ENCODE measurements at places on chromosomes 7 and 10.

DNA sequence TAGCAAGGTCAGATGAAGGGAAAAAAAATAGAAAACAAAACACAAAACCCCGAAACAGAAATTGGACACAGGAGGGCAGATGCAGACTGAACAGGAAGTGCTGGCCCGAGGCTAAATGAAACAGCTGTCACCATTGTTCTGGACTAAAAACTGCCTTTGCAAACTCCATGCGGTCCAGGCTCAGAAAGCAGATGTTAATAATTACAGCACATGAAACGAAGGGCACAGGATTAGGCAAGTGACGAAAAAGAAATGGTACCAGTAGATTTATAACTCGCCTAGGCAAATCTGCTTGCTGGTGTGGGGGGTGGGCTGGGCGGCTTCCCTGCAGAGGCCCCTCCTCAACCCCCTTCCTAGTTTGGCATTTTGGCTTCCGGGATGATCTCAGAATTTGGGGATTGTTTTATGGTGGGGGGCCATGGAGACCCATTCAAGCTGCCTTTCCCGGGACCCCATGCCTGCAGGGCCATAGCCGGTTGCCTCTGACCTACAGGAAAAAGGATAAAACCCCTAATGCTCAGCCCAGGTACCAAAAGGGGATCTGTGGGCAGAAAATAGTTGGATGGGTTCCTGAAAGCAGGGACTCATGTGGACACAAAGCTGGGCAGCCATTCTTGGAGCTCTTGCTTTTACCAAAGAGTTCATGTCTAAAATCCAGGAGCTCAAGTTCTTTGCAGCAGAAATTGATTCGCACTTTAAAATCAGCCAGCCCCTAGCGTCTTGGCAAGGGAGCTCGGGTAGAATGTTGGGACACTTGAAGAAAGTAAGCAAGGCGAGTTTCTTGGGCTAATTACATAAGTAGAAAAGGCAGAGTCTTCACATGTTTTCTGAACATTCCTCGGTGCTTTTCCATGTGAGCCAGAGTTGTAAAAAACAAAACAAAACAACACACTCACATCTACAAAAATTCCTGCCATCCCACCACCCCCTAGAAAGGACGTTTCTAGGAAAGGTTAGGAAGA is 39.0 kb upstream of the EMX2 start:
- DNase-seq: no peak

- DNase-seq: no peak
These were observed 31.1 kb downstream of the CAMK2G start for GRCh38 chr10:73843261-73843660.

GRCh38 chr10:130357226-130357625 is 221.0 kb downstream of the GLRX3 start:
- no peak for DNase-seq

DNA sequence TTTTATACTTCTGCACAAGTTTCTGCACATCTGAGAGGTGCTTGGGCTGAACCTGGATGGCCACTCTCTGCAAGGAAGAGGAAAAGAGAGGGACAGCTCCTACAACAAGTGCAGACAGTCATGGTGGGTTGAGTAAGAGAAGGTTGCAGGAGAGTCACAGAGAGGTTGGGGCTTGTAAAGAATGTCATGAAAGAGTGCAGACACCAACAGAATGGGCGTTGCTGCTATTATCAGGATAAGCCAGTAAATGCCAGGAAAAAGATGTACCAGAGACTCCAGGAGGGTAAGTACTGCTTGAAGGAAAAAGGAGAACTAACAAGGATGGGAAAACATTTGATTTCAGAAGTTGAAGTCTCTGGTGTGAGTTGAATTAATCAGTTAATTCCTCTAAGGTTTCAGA is 77.8 kb upstream of the NRP1 start:
- DNase-seq: no peak

DNA sequence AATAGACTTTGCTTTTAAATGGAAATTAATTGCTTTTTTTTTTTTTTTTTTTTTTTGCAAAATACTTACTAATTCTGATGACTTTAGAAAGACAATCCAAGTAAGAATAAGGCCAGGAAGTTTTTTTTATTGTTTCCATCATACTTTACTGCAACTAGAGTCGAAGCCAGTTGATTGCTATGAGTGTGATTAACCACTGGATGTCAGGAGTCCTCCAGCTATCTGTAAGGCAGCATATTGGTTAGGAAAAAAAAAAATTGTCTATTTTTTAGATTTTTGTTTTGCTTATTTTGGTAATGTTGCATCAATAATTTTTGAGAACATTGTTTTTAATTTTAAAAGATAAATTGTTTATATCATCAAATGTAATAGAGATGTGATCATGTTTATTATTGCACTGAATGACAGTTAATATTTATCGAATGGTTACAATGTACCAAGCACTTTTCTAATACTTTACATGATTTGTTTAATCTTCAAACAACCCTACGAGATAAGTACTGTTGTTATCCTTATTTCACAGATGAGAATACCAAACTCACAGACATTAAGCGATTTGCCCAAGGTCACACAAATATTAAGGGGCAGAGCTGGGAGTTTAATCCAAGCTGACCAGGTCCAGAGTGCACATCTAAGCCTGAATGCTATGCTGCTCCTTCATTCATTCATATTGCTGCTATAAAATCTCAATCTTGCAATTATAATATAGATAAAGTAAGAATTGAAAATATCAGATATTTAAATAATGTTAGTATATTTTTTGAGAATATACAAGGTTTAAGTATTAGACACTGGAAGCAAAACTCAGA is 19.9 kb upstream of the LMOD2 start:
- DNase-seq: no peak

- DNase-seq: no peak
These were observed 97.9 kb downstream of the TMEM168 start for GRCh38 chr7:112692333-112692732.

GRCh38 chr7:69095649-69096048 is 502.6 kb upstream of the AUTS2 start:
- DNase-seq: no peak

- DNase-seq: no peak
These were observed 1190.9 kb downstream of the TYW1 start for GRCh38 chr7:68187532-68187931.

- no peak for DNase-seq
These were observed 37.1 kb downstream of the TMEM229A start for GRCh38 chr7:123995617-123996326.

DNA sequence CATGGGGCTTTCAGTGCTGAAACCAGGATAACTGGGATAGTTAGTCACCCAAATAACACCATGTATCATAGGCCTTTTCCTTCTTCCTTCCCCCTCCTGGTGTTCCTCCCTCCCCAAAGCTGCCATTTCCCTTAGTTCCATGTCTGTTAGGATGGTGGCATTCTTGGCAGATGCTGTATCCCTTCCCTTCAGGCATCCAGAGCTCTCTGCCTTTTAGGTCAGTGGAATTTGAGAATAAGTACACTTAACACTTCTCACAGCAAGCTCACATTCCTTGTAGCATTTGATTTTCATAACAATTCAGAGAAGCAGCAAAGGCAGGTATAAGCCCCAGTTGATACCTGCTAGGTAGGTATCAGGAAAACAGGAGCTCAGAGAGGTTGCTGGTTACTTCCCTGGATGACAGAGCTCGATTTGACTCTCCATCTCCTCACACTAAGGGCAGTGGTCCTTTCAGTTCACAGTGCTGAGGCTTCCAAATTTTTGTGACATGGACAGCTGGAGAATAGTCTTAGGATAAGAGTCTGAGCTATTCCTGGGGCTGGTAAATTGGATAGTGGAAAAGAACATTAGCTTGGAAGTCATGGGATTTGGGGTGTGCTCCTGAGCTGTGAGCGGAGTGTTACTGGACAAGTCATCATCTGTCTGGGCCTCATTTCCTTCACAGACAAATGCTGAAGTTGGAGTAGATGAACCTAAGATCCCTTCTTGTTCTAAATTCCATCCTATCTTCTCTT is 108.7 kb upstream of the RHOBTB1 start:
- no peak for DNase-seq

- DNase-seq: no peak
These were observed 10.6 kb downstream of the VIM start for GRCh38 chr10:17238445-17239291.

DNA sequence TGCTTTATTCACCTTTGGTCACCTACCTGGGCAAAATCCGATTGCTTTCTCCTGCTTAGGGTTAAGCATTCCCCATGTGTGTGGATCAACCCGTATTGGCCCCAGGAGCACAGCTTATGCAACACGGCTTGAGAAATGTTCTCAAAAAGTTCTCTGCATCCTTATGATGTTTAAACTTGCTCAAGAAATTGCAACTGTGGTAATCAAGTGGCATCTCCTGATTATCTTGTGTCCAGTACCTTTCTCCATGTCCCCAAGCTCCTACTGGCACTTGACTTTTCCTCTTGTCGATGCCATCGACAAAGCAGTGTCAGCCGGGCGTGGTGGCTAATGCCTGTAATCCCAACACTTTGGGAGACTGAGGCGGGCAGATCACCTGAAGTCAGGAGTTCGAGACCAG is 4.7 kb upstream of the PKD2L1 start:
- DNase-seq: no peak

DNA sequence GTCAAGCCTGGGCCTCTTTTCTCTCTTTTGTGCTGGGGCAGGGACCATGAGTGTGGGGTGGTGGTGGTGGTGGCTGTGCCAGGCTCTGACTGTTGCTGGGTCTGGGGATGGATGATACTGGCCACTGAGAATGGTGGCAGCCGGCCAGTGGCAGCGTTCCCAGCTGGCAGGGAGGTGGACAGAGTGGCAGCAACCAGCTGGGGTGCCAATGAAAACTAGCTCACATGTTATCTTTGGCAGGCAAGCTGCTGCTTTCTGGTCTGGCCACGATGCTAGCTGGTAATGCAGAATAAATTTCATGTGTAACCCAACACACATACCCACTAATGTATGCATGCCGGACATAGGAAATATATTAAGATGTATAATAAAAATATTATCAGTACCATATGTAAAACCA is 95.0 kb upstream of the SLC26A5 start:
- peak; percentile 43 for DNase-seq

- no peak for DNase-seq
These were observed 1106.8 kb upstream of the C7orf33 start for GRCh38 chr7:147483634-147484292.

- DNase-seq: no peak
These were observed 327.1 kb downstream of the GFRA1 start for GRCh38 chr10:115945701-115946445.

DNA sequence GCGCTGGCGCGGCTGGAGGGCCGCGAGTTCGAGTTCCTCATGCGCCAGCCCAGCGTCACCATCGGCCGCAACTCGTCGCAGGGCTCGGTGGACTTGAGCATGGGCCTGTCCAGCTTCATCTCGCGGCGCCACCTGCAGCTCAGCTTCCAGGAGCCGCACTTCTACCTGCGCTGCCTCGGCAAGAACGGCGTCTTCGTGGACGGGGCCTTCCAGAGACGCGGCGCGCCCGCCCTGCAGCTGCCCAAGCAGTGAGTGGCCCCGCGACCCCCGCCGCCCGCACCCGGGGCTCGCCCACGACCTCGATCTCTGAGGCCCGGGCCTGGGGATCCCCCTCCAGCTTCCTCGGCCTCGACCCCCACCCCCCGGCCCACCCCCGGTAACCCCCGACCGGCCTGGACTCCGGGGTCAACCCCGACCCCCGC is 537 bp downstream of the FOXK1 start:
- peak; percentile 92 for DNase-seq

- no peak for DNase-seq
These were observed 13.2 kb downstream of the ALKBH4 start for GRCh38 chr7:102451371-102452054.

- no peak for DNase-seq
These were observed 73.9 kb downstream of the TMEM130 start for GRCh38 chr7:98795741-98796493.

GRCh38 chr7:66970310-66970709 is 25.1 kb downstream of the SBDS start:
- DNase-seq: no peak

DNA sequence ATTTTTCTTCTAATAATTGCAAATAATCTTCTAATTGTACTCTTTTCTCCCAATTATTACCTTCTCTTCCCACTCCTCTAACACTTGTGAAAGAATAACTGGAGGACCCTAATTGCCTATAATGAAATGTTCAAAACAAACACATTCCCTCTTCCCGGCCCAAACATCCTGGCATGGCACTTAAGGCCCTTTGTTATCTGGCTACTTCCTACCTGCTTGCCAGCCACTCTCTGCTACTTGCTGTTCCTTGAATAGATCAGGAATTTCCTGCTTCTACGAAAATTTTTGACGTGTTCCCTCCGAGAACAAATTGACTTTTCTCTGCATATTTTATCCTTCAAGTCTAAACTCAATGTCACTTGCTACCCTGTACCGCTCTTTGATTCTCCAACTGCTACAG is 56.1 kb upstream of the NOBOX start:
- DNase-seq: no peak

- DNase-seq: peak; percentile 64
These were observed 1.8 kb upstream of the PFKFB3 start for GRCh38 chr10:6200734-6201515.

- no peak for DNase-seq
These were observed 29.0 kb upstream of the ATXN7L1 start for GRCh38 chr7:105905209-105905909.

- no peak for DNase-seq
These were observed 43.9 kb upstream of the GPR158 start for GRCh38 chr10:25130906-25131305.

GRCh38 chr10:43452356-43452914 is 15.5 kb downstream of the ZNF487 start:
- DNase-seq: no peak

DNA sequence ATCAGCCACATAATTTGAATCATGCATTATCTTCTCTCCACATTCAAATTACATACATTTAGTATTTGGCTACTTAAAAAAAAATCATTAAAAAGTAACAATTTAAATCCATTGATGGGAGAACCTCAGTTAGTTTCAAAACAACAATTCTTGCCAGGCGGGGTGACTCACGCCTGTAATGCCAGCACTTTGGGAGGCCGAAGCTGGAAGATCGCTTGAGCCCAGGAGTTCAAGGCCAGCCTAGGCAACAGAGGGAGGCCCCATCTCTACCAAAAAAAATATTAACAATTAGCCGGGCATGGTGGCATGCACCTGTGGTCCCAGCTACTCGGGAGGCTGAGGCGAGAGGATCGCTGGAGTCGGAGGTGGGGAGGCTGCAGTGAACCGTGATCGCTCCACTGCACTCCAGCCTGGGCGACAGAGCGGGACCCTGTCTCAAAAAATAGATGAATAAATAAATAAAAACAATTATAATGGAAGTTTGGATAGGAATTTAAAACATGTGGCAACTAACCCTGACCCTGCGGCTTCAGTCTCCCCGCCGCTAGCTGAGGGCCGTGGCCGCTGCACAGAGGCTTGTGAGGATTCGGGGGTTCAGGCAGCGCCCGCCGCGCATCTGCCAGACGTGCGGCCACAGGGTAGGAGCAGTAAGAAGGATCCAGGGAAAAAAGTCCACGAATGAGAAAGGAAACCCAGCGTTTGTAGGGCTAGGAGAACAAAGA is 1.1 kb upstream of the CSGALNACT2 start:
- no peak for DNase-seq

DNA sequence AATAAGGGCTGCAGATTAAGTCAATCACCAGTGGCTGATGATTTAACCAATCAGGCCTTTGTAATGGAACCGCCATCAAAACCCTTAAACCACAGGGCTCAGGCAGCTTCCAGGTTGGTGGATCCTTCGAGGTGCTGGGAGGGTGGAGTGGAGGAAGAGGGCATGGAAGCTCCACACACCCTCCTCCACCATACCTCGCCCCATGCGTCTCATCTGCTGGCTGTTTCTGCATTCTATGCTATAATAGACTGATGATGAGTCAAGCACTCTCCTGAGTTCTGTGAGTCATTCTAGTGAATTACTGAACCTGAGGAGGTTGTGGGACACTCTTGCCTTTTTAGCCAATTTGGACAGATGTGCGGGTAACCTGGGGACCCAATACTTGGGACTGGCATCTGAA is 43.9 kb downstream of the CHST15 start:
- DNase-seq: no peak
